ENCODE measurements at places on chromosomes 7 and 10. TPM values are rescaled to one million over a fixed set of nuclear protein-coding genes. Genes with fewer than 3 reads are reported as not detected.

Gene ZNF32
- polyA plus RNA-seq: 53.1 TPM

Gene TSPAN33
- 47.4 TPM for polyA plus RNA-seq

Gene PRF1
- polyA plus RNA-seq: 0.74 TPM

Gene LLCFC1
- polyA plus RNA-seq: 0.26 TPM

Gene SLC26A5
- 0.14 TPM for polyA plus RNA-seq

All from hindlimb muscle (tissue), 1 donor.